Large intestine (tissue), 12 donors: ENCODE measurements at places on chromosomes 5 and 9. TPM values are rescaled to one million over a fixed set of nuclear protein-coding genes. Genes with fewer than 3 reads are reported as not detected.

The LECT2 gene
- polyA plus RNA-seq: not detected

The RABEPK gene
- polyA plus RNA-seq: 21.1 TPM

The AUH gene
- polyA plus RNA-seq: 29.6 TPM

The OTP gene
- polyA plus RNA-seq: not detected

The SNCB gene
- 0.39 TPM for polyA plus RNA-seq

The PCDHB3 gene
- polyA plus RNA-seq: 1.1 TPM

The TRIM36 gene
- 2.6 TPM for polyA plus RNA-seq

The SPINK1 gene
- 259 TPM for polyA plus RNA-seq
